COR-L47 (cell line): ENCODE measurements at places on chromosomes 13 and 19.

DNA sequence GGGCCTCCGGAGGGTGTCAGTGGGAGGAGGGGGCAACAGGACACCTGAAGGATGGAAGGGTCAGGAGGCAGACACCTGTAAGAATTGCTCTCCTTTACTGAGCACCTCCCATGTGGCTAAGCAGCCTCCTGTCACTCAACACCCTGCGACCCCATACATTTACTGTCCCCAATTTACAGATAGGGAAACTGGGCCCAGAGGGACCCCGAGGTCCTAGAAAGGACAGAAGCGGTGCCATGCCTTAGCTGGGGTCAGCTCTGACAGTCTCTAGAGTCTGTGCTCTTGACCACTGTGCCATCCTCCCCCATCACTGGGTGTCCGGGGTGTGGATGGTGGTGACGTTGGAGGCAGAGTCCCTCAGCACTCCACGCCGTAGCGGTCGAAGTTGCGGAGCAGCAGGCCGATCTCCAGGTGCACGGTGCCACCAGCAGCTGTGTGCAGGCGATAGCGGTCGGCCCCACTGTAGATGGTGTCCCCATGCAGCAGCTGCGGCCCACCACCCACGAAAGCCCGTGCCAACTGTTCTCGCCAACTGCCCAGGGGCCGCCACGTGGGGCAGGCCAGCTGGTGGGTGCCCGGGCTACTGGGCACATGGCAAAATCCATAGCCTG lies 726 bp upstream of the TGFB1 start:
- DNase-seq = no peak

GRCh38 chr19:29568036-29569025 lies 37.8 kb upstream of the POP4 start:
- no peak for DNase-seq

- no peak for DNase-seq
These were observed 3.3 kb upstream of the RASA3 start for GRCh38 chr13:114135731-114136171.

GRCh38 chr13:87778128-87778527 lies 107.0 kb downstream of the SLITRK5 start:
- no peak for DNase-seq

GRCh38 chr19:29491995-29492577 lies 33.7 kb upstream of the VSTM2B start:
- no peak for DNase-seq

- DNase-seq = peak; percentile 16
These were observed 24.4 kb upstream of the GPR12 start for GRCh38 chr13:26784704-26785639.

DNA sequence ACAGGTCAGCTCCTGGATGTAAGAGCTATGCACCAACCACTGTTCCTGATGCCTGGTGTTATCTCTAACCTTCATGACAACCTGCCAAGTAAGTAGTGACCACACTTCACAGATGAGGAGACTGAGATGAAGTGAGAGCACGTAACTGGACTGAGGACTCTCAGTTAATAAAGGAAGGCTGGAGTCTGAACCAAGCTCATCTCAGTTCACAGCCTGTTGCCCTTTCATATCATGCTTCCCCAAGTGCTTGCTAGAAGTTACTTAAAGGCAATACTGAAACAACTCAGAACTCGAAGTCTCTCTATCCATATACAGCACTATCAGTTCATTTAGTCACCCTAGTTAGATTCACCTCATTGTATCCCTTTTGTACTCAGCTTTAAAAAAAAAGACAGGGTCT lies 119.7 kb downstream of the ABCC4 start:
- no peak for DNase-seq

GRCh38 chr13:113427562-113428468 lies 25.5 kb downstream of the ADPRHL1 start:
- DNase-seq = no peak

GRCh38 chr19:41934849-41935374 lies 6.7 kb upstream of the ERFL start:
- peak; percentile 71 for DNase-seq

DNA sequence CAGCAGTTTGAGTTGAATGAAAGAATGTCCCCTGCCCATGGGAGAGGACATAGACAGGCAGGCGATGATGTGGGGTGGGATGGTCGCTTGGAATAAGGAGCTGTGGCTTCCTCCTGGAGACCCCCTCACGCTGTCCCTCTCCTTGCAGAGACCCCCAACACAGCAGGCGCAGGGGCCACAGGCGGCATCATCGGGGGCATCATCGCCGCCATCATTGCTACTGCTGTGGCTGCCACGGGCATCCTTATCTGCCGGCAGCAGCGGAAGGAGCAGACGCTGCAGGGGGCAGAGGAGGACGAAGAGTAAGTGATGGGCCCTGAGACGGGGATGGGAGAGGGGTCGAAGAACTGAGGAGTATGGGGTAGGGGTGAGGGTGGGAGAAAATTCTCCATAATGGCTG lies 9.0 kb upstream of the TOMM40 start:
- no peak for DNase-seq

DNA sequence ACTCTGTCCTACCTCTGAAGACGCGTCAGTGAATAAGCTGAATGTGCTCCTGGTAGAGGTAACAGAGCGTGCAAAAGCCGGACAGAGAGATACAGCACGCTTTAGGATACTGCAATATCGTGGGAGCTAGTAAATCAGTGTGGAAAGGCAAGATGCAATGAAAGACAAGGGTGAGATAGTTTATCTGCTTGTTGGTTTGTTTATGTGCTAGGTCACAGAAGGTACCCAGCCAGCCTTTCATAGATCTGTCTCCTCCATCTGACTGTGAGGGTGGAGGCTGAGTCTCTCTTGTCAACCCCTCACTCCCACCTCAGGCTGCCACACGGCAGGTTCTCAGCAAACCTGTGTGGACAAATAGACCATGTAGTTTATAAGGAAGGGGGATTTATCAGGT lies 904 bp upstream of the GIPC1 start:
- no peak for DNase-seq

- peak; percentile 47 for DNase-seq
These were observed 108.9 kb downstream of the DNAJC15 start for GRCh38 chr13:43132257-43132656.

- no peak for DNase-seq
These were observed 160.4 kb upstream of the GPC6 start for GRCh38 chr13:93066187-93066586.

DNA sequence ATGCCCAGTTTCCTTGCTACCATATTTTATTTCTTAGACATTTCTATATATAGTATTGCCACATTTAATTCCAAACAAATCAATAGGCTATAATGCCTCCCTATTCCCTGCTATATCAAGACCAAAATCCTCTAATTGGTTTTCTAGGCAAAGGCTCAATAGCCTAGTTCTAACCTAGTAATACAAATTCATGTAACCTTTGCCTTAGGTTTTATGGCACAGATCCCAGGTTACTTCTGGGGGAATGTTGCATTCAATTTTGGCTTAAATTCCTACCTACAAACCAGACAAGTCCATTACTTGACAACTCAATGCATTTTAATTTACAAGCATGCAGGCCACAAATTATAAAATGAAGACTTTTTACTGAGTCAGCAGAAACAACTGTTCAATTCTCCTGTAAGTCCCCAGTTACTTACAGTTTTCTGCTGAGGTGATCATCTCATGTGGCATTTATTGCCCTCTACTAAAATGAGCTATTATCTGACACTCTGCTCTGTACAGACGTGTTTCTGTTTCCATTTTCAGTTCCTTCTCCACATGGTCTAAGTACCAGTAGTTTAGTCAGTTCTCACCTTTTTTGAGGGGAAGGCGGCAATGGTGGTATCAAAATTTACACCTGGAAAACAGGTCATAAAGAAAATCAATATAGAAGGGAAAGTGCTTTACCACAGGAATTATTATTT lies 11.7 kb downstream of the KCNRG start:
- DNase-seq = no peak

- DNase-seq = no peak
These were observed 35.9 kb upstream of the MAB21L1 start for GRCh38 chr13:35512271-35512920.

DNA sequence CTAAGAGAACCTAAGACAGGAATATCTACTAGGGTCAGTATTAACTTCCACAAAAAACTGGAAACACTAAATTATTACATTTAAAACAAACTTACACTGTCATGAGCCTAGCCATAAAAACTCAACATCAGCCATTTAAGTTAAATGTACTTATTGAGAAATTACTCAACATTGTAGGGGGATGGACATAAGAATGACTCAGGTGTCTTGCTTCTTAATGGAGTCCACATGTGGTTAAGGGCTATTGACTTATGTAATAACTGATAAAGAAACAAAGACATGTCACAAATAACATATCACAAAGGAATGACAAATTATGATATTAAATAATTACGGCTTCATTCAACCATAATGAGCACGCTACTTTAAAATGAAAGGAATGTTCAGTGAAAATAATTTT lies 36.2 kb downstream of the CLDN10 start:
- DNase-seq = no peak

DNA sequence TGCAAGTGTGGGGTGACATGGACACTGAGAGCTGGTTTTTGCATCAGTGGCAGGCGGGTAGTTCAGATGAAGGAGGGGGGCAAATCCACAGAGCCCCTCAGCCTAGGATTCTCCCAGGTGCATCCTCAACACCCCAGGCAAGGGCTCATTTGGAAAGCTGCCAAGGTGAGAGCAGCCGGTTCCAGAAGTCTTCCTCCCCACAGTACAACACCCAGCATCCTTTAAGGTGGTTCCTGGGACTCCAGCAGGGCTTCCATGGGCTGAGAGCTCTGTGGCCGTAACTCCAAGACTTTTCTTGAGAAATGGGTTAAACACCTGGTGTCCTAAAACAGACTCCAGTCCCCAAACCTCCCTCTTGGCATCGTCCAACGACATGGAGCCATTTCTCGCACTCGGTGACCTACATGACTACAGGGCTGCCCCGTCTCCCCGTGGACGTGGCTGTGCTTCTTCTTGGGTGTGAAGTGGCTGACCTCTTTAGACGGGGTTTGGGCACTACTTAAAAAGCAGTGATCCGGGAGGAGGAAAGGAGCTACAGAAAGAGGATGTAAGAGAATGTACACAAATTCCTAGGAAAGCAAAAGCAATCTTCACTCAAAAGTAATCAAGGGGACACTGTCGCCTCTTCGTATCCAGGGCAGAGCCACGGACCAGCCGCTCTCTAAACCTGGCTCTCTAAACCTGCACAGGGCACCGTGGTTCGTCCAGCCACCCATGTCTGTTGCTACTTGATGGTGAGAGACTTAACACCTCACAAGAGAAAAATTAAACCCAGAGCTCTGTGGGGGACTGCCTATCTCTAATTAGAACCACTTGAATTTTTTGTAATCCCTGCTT lies 25.5 kb downstream of the RANBP3 start:
- peak; percentile 22 for DNase-seq

- DNase-seq = no peak
These were observed 25.4 kb downstream of the RAB20 start for GRCh38 chr13:110536006-110536693.
